Upper lobe of right lung (tissue), 1 donor: ENCODE measurements at places on chromosomes 16 and 17. TPM values are rescaled to one million over a fixed set of nuclear protein-coding genes. Genes with fewer than 3 reads are reported as not detected.

DNA sequence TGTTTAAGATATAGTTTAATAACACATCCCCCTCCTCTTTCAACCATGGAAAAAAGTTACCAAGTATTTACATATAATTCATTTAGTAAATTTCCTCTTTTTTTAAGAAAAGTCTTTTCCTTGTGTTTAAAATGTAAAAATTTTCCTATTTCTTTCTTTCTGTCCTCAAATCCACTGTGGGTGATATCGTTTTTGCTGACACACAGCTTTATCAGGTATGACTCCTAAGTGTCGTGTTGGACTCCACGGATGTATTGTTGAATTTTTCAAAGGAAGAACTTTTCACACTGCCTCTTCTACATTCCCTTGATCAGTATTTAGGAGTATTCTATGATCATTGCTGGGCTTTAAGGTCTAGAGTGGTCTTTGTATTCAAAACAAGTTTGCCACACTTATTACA, 33.1 kb downstream of the CYLD start:
- no peak for DNase-seq

DNA sequence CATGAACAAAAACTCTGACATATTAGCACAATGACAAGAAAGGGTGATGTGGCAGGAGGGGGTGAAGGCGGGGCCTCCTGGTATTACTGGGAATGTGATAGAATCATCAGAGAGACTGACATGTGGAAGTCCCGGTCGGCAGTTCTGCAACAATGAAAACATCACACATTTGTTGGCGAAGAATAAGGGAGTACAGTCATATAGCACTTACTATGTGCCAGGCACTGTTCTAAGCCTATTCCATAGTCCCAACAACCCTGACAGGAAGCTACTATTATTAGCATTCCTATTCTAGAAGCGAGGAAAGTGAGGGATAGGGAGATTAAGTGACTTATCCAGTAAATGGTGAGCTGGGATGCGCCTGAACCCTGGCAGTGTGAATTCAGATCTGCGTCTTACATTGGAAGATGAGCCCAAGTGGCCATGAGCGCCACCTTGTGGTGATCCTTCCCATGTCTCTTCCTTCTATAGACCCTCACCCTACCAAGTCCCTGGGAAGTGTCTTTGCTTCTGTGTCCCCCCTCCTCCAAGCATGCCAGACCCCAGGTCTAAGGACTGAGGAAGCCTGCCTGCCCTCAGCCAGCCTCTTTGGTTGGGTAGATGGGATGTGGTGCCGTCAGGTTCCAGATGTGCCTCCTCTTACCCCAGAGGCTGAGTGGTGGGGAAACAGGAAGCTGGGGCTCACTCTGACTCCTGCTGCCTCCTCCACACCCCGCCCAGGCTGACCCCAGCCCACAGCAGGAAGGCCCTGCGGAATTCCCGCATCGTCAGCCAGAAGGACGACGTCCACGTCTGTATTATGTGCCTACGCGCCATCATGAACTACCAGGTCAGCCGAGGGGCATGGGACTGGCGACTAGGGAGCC, 14.0 kb downstream of the FMNL1 start:
- DNase-seq, result peak; percentile 83

ABCC11 gene
- total RNA-seq, result not detected

DNA sequence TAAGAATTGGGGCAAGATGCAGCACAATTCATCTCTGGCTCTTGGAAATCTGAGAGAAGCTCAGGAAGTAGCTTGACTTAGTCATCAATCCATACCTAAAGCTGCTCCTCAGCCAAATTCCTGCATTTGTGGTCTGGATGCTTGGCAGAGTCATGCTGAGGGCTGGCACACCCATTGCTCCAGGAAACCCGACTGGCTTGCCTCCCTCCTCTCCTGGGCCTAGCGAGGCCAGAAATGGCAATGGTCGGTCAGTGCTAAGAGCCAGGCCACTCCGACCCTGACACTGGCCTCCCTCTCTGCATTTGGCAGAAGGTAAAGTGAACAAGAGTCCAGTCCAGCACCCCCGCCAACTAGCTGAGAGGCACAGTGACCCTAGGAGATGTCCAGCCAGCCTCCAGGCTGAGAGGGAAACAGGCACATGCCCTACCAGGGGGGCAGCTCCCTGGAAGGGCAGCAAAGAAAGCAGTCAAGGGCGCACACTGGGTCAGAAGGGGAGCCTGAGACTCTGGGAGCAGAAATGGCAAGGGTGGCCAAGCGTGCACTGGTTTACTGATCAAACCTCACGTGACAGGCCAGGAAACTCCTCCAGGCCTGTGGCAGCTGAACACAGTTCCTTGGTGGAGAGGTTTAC, 10.0 kb downstream of the POLDIP2 start:
- DNase-seq, result peak; percentile 60

JPT1 gene
- total RNA-seq, result 47.8 TPM
